ENCODE measurements at places on chromosomes 6 and 20. TPM values are rescaled to one million over a fixed set of nuclear protein-coding genes. Genes with fewer than 3 reads are reported as not detected.
A peak's percentile ranks its signal among the peaks of the same experiment; 100 is the strongest.

- DNase-seq = peak; percentile 53
Measured at GRCh38 chr20:4925842-4926530, 75.3 kb downstream of the SLC23A2 start.

DNA sequence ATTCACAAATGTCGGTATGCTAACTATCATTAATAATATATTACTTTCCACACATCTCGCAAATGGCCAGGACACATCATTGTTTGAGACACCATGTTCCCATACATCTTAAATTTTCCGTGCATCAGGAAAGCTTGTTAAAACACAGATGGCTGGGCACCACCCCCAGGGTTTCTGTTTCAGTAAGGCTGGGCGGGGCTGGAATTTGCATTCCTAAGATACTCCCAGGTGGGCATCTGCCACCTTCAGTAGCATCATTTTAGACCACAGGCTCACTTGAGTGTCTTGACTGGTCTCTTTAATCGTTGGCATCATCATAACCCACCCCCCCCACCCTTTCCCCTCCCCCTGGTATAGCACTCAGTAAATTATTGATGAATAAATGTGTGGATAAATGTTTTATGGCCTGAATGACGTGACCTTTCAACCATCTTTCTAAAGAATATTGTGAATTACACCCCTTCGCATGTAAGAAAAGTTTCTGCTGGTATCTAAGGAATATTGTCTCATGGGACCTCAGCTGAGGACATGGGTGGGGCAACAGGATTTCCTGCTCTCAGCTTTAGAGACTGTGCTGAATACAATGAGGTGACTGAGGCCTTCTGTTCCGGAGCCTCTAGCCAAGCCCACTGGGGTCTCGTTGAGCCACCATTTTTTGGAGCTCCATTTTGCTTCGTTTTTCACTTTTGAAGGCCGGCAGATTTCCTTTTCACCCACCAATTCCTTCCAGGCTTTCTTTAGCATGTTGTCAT lies 124.1 kb upstream of the NEDD9 start:
- no peak for DNase-seq

- no peak for DNase-seq
Measured at GRCh38 chr6:42938987-42939809, 9.9 kb downstream of the CNPY3 start.

The MEP1A gene
- total RNA-seq = not detected

The C2 gene
- 6.3 TPM for total RNA-seq

The ZBTB12 gene
- 22.6 TPM for total RNA-seq

All from Calu3 (cell line).